NCI-H524 (cell line): ENCODE measurements at places on chromosomes 1 and 21.

- DNase-seq, result no peak
Measured at GRCh38 chr1:114235281-114235680, 81.6 kb upstream of the SYT6 start.

DNA sequence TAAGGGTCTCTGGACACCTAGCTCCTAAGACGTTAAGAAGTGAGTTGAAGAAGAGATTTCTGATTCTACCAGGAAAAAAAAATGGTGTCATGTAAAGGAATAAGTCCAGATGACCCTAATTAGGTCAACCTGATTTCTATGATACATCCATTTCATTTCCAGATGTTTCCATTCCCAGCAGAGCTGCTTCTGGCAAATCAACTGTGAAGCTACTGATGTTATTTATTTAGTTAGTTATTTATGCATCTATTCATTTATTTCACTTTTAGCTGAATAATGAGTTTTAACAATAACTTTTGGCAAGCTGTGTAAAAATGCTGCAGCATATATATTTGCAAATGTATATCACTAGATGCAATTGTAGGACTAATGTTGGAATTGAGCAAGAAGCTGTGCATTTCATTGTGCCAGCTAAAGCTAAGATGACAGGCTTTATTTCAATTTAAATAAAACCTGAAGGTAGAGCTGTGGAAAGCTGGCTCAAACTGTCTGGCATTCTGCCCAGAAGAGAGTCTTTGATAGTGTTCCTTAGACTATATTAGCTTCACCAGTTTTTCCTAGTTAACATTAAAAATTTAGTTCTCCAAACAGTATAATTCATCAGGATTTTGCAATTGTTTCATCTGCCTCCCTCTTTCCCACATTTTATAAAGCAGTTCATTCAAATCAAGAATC is 1164.4 kb upstream of the ADGRL4 start:
- DNase-seq, result no peak

DNA sequence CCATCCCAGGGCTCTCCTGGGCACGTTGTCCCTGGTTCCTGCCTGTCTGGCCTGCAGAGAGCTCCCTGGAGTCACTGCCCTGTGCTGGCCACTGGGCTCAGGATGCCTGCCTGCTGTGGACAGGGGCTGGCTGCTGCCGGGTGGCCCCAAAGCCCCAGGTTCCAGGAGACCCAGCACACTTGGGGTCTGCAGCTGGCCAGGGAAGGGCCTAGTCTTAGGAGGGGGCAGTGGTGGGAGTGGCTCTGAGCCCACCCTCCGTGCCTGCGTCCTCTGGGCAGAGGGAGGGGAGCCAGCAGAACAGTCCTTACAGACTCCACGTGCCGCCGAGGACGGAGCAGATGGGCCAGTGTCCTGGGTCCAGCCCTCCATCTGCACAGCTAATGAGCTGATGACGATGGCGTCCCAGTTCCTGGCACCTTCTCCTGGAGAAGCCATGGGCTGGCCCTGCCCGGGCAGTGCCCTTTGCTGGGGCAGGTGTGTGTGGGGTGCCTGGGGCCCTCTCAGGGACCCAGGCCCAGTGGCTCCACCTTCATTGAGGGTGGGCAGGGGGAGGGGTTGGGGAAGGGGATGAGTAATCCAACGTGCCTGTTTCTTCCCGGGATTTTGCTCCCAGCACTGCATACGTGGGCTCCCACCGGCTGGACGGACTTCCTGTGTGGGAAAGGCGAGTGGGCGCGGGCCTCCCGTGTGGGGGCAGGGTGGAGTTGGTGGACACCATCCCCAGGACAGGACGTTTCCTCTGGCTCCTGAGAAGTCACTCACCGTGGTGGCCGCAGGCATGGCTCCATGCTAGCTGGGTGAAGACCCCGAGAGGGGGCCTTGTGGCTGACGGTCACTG is 6.8 kb upstream of the PLCH2 start:
- no peak for DNase-seq

DNA sequence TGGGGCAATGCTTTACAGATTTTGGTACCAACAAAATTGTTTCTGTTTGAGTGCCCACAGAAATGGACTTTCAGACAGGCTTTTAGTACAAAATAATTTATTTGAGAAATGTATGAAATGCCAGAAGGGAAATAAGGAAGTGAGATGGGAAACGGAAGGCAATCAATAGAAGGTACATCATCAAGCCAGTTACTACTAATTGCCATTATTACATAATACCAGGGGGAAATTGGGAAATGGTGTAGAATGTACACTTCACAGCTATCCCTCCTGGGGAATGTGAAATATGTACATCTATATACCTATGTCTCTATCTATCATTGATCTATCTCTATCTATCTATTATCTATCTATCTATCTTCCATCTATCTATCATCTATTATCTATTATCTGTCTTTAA is 264.6 kb upstream of the B3GALT2 start:
- no peak for DNase-seq

DNA sequence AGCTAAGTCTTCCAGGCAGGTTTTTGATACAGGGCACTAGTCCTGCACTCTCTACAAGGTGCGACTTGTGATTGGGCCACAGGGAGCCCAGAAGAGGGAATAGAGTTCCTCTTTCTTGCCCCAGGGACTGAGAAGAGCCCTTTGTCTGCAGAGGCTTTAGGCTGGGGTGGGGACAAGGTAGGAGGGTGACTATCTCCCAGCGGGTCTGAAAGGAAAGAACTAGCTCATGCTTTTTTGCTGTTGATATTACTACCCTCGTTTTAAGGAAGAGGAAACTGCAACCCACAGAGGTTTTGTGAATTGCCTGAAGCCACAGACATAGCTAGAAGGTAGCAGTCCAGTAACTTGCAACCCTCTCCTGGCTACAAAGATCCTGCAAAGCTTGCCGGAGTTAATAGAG is 615.2 kb downstream of the MATN1 start:
- DNase-seq, result no peak

- DNase-seq, result no peak
Measured at GRCh38 chr1:84311296-84311695, 9.8 kb downstream of the SAMD13 start.

- DNase-seq, result peak; percentile 20
Measured at GRCh38 chr1:10514490-10515235, 39.9 kb downstream of the PEX14 start.

GRCh38 chr21:42132183-42132582 is 61.1 kb downstream of the UMODL1 start:
- no peak for DNase-seq

GRCh38 chr1:233328142-233328921 is 808 bp downstream of the MAP3K21 start:
- DNase-seq, result no peak

GRCh38 chr1:15146142-15146680 is 7.3 kb upstream of the TMEM51 start:
- no peak for DNase-seq

- no peak for DNase-seq
Measured at GRCh38 chr1:231192620-231193163, 30.8 kb downstream of the TRIM67 start.

DNA sequence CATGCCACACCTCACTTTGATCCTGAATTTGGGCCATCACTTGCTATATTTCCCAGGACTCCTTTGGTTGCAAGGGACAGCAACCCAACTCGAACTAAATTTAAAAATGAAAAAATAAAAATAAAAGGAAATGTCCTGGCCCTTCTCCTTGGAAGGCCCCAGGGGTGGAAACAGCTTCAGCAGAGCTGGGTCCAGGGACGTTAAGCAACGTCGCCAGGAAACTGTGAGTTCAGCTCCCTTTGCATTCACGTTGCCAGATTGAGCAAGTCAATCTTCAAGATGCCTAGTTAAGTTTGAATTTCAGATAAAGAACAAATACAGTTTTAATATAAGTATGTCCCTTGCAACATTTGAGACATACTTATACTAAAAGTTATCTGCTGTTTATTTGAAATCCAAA is 14.6 kb upstream of the SPSB1 start:
- no peak for DNase-seq

DNA sequence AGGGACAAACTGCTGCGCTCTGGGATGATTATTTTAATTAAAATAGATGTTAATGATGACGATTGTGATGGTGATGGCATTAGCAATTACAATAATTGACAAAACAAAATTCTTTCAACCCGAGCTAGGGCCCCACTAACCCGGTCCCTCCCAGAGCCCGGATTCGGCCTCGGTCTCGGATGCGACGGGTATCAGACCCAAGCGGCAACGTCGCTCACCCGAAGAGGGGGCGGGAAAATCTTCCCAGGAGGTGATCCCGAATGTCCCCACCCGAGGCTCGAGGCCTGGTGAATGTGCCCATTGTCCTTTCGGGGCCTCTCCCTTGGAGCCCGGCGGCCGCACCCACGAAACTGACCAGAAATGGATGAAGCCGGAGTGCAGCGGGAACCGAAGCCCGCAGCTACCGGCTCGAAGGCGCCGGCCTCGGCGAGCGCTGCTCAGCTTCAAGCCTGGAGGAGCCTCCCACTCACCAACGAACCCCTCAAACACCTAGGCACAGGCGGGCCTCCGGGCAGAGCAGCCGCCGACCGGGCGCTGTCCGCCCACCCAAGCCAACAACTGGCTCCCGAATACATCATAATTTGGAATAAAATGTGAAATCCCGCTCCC is 1.2 kb downstream of the TAL1 start:
- DNase-seq, result peak; percentile 39

- DNase-seq, result no peak
Measured at GRCh38 chr1:184905601-184906322, 68.5 kb downstream of the NIBAN1 start.

DNA sequence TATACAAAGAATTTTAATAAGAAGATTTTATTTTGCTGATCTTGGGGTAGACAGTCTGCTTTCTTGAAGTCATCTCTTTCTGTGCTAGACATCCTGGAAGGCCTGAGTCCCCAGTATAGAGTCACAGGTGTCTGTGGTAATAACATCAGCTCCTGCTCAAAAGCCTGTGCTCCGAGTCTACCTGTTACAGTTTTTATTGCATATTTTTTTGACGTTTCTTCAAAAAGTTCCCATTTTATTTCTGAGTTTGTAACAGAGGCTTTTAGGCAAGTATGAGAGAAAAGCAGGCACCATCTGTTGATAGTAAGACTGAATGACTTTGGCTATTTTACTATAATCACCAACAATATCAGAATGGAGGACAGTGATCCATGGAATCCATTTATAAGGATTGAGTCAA is 58.0 kb upstream of the WDR26 start:
- DNase-seq, result no peak

GRCh38 chr21:41769111-41769510 is 2.3 kb upstream of the RIPK4 start:
- no peak for DNase-seq

GRCh38 chr1:86537928-86538695 is 8.8 kb upstream of the CLCA4 start:
- DNase-seq, result no peak

DNA sequence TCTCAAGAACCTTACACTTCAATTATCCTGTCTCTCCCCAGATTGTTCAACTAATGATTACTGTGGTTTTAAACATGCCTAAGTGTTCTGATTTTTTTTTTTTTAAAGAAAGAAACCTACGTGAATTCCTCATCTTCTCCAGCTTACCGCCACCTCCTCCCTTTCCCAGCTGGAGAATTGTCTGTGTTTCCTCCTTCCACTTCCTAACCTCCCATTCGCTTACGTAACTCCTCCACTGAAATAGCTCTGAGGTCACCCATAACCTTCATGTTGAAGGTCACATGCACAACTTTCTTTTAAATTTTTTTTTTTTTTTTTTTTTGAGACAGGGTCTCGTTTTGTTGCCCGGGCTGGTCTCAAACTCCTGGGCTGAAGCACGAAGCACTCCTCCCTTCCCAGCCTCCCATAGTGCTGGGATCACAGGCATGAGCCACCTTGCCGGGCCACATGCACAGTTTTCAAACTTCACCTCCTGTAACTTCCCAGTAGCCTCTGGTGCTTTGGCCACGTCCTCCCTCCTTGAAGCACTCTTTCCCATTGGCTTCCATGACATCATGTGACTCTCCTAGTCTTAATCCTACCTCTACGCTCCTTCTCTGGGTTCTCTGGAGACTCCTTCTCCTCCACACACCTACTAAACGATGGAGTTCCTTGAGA is 9.8 kb upstream of the CAPZB start:
- no peak for DNase-seq

DNA sequence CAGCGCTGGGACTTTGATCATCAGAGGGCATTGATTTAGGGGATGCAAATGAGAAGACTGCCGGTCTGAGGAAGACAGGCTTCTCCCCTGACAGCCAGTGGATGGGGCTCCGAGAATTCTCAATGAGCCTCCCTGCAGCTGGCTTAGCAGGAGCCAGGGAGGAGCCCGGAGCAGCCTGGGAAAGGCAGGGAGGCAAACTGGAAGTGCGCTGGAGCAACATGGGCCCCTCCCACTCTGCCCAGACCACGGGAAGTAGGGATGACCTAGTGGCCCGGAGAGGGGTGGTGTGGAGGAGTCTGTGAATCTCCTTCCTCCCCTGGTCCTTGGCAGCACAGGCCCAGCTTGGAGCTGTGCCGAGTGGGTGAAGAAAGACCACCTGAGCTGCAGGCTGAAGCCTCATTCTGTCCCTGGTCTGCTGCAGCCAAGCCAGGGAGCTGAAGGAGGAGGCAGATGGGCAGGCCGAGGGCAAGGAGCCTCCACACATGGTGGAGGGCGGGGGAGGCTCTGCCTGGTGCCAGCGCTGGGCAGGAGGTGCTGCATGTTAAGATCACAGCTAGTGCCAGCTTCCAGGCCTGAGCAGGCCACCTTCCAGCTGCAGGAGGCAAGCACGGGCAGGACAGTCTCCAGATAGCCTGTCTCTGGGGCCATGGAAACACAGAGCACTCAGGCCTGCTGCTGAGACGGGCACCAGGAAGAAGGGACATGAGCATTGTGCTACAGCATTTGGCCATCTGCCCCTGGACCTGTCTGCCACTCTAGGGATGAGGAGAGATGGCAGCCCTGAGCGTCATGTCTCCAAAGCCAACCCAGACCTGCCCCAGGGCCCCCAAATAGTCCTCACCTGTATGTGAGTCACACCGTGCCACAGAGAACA is 12.2 kb upstream of the CLSTN1 start:
- peak; percentile 84 for DNase-seq

DNA sequence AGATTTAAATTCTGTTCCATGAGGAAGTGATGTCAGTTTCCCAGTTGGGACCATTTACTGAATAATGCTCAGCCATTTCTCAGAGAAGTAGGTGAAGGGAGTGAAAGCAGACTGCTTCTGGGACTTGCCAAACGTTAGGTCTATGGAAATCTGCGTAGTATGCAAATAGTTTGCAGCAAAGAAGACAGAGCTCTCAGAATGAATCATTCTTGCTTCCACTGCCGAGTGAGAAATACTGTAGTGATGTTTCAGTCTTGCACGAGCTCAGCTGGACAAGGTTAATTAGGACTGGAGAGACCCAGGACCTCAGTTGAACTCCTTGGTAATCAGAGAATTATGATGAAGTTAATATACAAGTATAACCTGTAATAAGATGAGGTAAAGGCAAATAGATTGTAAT is 317.7 kb upstream of the DAB1 start:
- DNase-seq, result no peak

DNA sequence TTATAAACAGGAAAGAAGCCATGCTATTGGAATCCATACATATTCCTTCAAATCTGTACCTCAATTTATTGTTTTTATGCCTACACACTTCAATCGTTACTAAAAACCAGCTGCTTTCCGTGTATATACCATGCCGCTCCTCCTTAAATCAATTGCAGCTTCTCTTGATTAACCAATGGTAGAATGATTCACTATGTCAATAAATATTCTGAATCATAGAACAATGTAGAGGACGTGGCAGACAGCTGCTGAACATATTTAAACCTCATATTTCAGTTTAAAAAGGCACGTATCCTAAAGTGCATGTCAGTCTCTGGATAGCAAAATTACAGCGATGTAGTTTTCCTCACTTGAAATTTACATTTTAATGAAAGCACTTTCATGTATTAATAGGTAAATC is 100.4 kb downstream of the MRPL39 start:
- DNase-seq, result no peak
